ENCODE measurements at places on chromosomes 3 and 15. TPM values are rescaled to one million over a fixed set of nuclear protein-coding genes. Genes with fewer than 3 reads are reported as not detected.

DNA sequence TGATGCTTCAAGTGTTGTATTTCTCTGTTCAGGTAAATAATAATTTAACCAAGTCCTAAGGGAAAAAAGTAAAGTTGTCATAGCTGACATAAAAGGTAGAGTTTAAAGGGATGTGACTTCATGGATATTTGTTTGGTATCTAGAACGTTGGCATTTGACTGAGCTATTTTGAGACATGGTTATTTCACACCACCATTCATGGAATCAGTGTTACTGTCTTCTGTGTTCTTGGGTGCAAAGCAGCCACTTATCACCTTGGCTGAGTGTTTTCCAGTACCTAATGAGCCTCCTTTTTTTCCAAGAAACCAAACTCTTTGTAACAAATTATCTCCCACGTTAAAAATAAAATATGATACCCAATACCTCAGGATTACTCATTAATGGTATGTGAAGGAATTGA is 155.8 kb downstream of the GHSR start:
- H3K4me3 ChIP-seq: no peak overlapping the region
- no peak for DNase-seq
- peaks cover 5% of the 10 kb centered on the region for H3K36me3 ChIP-seq
- H3K4me1 ChIP-seq: peaks cover 3% of the 10 kb centered on the region

DNA sequence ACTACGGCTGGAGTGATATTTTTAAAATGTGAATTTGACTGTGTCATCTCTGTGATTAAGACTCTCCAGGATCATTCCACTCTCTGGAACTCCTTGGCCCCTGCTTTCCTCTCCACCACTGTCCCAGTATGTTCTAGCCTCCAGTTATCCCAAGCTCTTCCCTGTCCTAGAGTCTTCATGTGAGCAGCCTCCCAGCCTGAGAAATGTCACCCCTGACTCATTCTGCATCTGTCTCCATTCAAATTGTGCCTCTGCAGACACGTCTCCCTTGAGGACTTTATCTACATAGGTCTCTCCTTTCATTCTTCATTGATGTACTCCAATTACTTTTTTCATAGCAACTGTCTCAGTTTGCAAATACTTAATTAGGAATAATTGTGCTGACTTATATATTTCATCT is 317.7 kb upstream of the ADAMTS9 start:
- no peak overlapping the region for H3K27ac ChIP-seq
- H3K36me3 ChIP-seq: peaks cover 3% of the 10 kb centered on the region
- no peak overlapping the region for H3K4me3 ChIP-seq
- H3K4me1 ChIP-seq: no peaks in the 10 kb centered on the region
- no peaks in the 10 kb centered on the region for H3K27me3 ChIP-seq
- no peak for DNase-seq

GRCh38 chr3:138260611-138261010 is 69.0 kb downstream of the NME9 start:
- H3K27me3 ChIP-seq: no peaks in the 10 kb centered on the region
- no peaks in the 10 kb centered on the region for H3K36me3 ChIP-seq
- H3K27ac ChIP-seq: no peak overlapping the region
- no peaks in the 10 kb centered on the region for H3K4me1 ChIP-seq

- no peak for DNase-seq
- no peak overlapping the region for H3K4me3 ChIP-seq
- no peaks in the 10 kb centered on the region for H3K36me3 ChIP-seq
- peaks cover 19% of the 10 kb centered on the region for H3K4me1 ChIP-seq
Measured at GRCh38 chr15:47477341-47477740, 240.0 kb upstream of the SEMA6D start.

DNA sequence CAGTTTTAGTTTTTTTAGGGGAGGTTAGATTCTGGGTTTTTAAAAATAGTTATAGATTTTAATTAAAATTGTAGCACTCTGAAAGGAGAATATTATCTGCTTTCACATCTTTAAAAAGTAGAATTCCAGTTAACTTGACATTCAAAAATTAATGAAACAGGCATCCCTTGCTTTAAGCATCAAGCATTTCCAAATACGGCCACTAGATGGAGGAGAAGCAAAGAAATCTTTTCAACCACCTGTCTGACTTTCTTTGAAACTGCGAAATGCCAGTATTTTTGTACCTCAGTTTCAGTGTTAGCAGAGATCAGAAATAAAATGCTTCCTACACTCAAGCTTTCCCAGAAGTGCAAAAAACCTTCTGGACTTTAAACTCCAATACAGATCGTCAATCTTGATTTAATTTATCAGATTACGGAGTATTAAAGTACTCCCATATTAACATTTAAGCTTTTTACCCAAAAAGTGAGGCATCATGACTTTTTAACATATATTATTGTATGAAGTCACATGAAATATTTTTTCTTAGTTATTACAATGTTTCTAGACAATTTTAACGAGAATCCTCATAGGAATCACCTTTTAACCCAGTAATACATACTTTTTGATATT is 153.3 kb downstream of the P3H2 start:
- no peak overlapping the region for H3K27ac ChIP-seq
- DNase-seq: no peak

- H3K4me1 ChIP-seq: no peaks in the 10 kb centered on the region
- peaks cover 3% of the 10 kb centered on the region for H3K36me3 ChIP-seq
- no peak overlapping the region for H3K27ac ChIP-seq
- no peaks in the 10 kb centered on the region for H3K27me3 ChIP-seq
- no peak for DNase-seq
- no peak overlapping the region for H3K4me3 ChIP-seq
Measured at GRCh38 chr3:105527949-105528348, 161.2 kb downstream of the ALCAM start.

DNA sequence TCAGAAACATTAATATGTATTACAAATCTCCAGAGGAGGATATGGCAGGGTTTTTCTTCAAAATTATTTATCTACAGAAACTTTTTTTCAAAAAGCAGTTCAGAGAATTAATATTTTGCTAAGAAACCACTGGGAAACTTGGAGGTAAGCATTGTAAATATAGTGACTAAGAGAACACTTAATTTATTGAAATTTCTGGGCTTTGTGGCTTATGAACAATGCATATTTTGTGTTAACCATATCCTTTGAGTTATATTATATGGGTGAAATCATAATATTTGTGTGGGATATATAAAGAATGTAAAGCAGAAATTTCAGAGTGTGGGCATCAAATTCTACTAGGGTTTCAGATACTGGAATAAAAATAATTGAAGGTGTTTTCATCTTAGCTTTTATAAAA is 1059.2 kb downstream of the ZPLD1 start:
- no peak for DNase-seq
- no peaks in the 10 kb centered on the region for H3K36me3 ChIP-seq
- no peaks in the 10 kb centered on the region for H3K27me3 ChIP-seq
- H3K4me1 ChIP-seq: no peaks in the 10 kb centered on the region
- no peak overlapping the region for H3K4me3 ChIP-seq

- no peaks in the 10 kb centered on the region for H3K4me1 ChIP-seq
- no peaks in the 10 kb centered on the region for H3K27me3 ChIP-seq
- no peak overlapping the region for H3K27ac ChIP-seq
- no peak overlapping the region for H3K4me3 ChIP-seq
- DNase-seq: no peak
- no peaks in the 10 kb centered on the region for H3K36me3 ChIP-seq
Measured at GRCh38 chr3:8597219-8597853, 47.3 kb downstream of the SSUH2 start.

GRCh38 chr3:49629866-49630265 is 44.3 kb upstream of the APEH start:
- no peak overlapping the region for H3K4me3 ChIP-seq
- H3K27me3 ChIP-seq: no peaks in the 10 kb centered on the region
- H3K36me3 ChIP-seq: no peaks in the 10 kb centered on the region
- H3K4me1 ChIP-seq: no peaks in the 10 kb centered on the region
- no peak for DNase-seq

- no peaks in the 10 kb centered on the region for H3K36me3 ChIP-seq
- no peak overlapping the region for H3K4me3 ChIP-seq
Measured at GRCh38 chr3:76051145-76051544, 265.8 kb upstream of the ZNF717 start.

The PSMD6 gene
- total RNA-seq: 47.5 TPM

All from aorta (tissue), 5 donors.